ENCODE measurements at places on chromosomes 2 and 18.

DNA sequence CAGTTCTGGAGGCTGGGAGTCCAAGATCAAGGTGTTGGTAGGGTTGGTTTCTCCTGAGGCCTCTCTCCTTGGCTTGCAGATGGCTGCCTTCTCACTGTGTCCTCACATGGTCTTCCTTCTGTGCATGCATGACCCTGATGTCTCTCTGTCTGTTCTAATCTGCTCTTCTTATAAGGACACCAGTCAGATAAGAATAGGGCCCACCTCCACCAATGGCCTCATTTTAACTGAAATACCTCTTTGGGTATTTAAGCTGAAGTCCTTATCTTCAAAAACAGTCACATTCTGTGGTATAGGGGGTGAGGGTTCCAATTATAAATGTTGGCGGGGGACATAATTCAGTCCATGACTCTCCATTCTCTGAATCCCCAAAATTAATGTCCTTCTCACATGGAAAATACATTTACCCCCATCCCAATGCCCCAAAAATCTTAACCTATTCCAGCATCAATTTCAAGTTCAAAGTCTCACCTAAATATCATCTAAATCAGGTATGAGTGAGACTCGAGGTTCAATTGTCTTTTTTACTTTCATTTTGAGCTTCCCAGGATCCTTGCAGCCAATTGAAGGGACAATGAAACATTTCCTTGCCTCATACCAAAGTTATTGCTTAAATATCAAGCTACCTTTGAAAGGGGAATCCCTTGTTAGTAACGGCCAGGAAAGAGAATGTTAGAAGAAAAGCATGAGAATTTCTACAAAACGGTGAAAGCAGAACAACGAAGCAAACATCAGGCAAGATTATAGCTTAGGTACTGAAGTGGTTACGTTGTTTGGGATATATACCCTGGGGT lies 20.6 kb upstream of the CNOT11 start:
- no peak for DNase-seq

GRCh38 chr18:60064271-60064670 lies 164.5 kb downstream of the PMAIP1 start:
- DNase-seq: no peak

- no peak for DNase-seq
Measured at GRCh38 chr2:70104231-70105111, 17.2 kb downstream of the PCBP1 start.

- no peak for DNase-seq
Measured at GRCh38 chr2:152580714-152581113, 136.5 kb downstream of the PRPF40A start.

- no peak for DNase-seq
Measured at GRCh38 chr2:102233132-102233884, 46.5 kb downstream of the IL1RL2 start.

DNA sequence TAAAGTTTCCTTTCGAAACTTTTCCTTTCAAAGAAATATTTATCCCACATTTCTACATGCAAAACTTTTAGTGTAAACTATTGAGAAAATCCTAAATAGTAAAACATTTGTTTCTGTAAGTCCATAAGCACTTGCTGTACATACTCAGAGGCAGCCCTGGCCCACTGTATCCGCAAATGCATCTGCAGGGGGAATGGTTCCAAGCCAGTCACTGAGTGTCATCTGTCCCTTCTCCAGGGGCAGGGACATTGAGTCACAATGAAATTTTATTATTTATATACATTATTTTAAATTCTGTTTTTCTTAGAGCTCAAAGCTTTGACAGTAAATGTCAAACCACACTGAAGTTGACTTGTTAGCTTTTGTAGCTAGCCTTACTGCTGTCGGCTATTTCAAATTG lies 367.2 kb downstream of the MTX2 start:
- DNase-seq: no peak

GRCh38 chr18:11425211-11425610 lies 184.2 kb upstream of the SLC35G4 start:
- no peak for DNase-seq

DNA sequence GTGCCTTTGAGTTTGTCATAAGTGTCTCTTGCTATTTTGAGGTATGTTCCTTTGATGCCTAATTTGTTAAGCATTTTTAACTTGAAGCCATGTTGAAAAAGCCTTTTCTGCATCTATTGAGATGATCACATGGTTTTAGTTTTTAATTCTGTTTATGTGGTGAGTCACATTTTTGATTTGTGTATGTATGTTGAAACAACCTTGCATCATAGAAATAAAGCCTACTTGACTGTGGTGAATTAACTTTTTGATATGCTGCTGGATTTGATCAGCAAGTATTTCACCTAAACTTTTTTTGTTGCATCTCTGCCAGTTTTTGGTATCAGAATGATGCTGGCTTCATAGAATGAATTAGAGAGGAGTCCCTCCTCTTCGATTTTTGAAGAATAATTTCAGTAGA lies 469.7 kb downstream of the CDH2 start:
- DNase-seq: no peak

- no peak for DNase-seq
Measured at GRCh38 chr2:86445436-86445835, 4.3 kb downstream of the KDM3A start.

GRCh38 chr2:111045771-111046444 lies 74.8 kb upstream of the BCL2L11 start:
- no peak for DNase-seq

DNA sequence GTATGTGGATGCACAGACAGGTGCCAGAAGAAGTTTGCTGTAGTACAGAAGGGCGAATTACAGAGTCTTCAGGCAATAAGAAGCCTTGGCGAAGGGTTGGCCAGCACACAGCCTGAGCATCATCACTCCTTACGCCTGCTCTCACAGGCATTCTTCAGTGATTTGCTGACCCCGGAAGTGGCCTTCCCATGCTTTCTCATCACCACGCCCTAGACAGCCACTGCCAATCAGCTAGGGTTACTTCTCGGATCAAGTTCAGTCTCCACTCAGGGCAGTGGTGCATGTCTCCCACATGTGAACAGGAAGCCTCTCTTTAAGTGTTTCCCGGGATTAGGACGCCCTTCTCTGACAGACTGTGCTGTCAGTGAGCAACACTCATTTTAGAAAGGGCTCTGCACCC lies 81.8 kb downstream of the C1QL2 start:
- DNase-seq: no peak

- DNase-seq: peak; percentile 86
Measured at GRCh38 chr18:55381277-55381676, 206.7 kb downstream of the TCF4 start.

DNA sequence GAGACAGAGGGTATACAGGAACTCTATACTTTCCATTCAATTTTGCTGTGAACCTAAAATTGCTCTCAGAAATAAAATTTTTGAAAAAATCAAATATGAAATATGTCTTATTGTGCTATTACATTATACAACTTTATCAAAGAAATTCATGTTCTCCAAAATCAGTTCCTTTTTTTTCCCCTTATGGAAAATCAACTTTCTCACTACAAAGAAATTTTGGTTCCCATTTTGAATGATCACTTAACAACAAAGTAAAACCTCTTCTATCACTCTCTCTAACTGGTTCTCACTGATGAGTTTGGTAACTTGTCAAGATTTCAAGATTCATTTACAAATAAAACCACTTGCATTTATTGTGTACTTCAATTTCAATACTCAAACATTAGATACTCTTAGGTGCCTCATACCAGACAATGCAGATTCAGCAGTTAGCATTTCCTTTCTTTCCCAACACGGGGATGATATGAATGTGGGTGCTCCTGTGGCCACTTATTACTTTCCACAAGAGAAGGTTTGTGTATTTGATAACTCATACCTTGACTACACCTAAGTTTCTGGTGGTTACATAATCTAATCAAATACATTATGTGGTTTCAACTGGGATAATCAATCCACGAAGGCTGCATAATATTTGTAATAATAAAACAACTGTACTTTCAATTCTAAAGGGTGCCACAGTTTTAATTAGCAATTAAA lies 6.4 kb downstream of the PSME4 start:
- DNase-seq: no peak

DNA sequence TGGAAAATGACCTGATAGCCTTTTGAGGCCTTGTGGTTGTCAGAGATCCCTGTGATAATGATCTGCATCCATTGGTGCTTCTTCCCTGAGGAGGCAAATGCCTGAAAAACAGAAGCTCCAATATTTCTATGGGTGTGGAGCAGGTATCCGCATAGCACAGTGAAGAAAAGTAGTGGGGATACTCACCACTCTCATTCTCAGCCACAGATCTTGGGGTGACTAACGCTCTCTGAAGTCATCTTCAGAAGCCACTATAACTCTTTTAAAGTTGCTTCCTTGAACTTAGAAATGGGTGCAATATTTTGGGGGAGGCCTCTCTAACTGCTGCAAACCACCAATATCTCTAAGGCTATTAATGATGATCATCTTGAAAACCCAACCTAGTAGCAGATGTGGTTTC lies 46.2 kb downstream of the ARHGAP15 start:
- DNase-seq: no peak

DNA sequence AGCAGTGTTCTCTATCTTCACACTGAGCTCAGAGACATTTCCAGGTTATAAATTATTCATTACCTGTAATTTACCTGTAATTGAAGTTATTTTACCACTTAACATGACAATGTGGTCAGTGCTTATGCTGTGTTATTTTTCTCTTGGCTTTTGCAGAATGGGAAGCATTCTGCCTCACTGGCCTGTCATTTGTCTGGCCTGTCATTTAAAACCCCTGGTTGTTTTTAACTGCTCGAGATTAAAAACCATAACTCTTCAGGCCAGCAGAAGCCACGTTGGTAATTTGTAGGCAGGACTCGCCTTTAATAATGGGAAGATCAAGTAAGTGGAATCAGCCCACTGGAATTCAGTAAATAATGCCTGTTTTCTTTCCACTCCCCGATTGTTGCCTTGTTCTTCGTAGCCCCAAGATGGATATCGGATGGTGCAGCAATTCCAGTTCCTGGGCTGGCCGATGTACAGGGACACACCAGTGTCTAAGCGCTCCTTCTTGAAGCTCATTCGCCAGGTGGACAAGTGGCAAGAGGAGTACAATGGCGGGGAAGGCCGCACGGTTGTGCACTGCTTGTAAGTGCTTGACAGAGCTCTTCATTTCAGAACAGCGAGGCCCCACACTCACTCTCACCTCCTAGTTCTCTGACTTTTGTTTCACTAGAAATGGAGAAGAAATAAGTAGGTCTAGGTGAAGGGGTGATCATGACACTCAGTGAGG lies 222.4 kb upstream of the RAB12 start:
- DNase-seq: no peak

DNA sequence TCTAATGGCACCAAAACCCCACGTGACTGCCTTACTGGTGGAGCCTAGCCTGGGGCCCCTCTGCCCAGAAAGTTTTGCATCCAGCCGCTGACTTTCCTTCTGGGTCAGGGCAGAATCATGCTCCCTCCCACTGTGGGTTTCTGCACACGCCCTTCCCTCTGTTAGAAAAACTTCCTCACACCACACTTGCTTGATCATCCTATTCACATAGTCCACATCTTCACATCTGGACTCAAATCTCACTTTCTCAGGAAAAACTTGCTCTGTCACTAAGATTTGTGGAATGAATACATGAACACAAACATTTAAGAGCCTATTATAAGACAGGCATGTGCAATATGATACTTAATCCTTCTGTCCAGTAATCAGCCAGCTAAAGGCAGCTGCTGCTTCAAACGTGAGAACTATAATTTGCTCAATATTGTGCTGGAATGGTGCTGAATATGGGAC lies 274.7 kb downstream of the RND3 start:
- DNase-seq: no peak
